ENCODE measurements at places on chromosomes 2 and 18.

DNA sequence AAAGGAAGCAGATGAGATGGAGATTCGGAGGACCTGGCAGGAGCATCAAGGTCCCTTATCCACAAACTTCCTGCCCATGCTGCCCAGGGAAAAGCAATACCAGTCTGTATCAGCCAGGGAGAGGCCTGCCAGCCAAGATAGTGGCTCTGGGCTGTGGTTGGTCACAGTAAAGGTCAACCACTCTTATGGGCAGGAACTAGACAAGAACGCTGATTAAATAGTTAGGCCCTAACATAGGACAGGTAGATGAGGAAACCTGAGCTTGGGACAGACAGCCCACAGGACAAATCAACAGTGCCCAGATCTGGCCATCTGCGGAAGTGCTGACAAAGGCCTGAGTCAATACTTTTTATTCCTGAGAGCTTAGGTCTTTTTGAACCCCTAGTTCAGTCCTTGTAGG lies 10.7 kb downstream of the PSTPIP2 start:
- no peak for DNase-seq

- no peak for DNase-seq
Observed at GRCh38 chr18:79068341-79068936, 755 bp upstream of the ATP9B start.

DNA sequence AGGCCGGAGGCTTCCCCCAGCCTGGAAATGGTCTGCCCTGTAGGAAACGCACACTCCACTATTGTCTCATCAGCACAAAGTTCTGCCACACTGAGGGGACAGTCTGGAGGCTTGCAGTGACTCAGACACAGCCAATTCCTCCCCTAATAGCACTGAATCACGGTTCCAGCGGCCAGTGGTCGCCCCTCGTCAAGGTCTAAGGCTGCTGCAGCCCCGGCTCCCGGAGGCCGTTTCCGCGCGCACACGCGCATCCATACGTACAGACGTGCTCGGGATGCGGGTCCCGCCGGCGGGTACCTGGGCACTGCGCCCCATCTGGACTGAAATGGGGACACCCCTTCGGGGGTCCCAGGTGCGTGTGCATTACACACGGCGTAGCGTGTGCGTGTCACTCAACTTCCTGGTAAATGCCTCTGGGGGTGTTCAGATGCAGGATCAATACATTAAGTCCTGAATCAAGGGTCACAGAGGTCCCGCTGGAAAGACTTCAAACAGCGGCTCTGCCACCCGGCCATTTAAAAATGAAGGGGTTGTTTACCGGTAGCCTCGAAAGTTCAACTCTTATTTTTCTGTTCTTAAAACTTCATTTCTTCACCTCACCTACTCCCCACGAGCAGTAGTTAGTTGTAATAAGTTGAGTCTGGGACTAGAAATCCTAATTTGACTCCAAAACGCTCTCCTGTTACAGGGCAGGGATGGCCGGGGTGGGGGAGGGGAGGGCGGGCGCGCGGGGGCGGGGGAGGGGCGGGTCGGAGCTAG lies 572 bp upstream of the ZNF516 start:
- no peak for DNase-seq

GRCh38 chr2:186060744-186061440 lies 322.3 kb downstream of the FSIP2 start:
- no peak for DNase-seq

- no peak for DNase-seq
Observed at GRCh38 chr18:49273241-49273880, 187.1 kb downstream of the DYM start.

DNA sequence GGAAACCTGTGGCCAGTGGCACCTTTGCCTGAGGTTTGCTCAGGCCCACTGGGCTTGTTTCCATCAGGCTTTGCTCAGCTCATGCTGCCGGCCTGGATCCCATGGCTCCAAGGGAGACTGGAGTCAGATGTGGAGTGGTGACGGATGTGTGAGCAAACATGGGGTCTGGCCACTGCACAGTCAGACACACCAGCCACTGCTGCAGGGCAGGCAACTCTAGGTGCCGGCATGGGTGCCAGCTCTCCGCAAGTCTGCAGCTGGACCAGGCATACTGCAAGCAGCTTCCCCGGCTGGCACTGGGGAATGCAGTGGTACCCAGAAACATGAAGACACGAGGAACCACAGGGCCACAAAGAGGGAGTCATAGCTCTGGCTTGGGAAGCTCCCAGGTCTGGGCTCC lies 37.4 kb downstream of the TDRD15 start:
- no peak for DNase-seq

- no peak for DNase-seq
Observed at GRCh38 chr2:170321526-170321925, 143.6 kb downstream of the MYO3B start.

- no peak for DNase-seq
Observed at GRCh38 chr2:70039366-70039765, 47.9 kb upstream of the PCBP1 start.

DNA sequence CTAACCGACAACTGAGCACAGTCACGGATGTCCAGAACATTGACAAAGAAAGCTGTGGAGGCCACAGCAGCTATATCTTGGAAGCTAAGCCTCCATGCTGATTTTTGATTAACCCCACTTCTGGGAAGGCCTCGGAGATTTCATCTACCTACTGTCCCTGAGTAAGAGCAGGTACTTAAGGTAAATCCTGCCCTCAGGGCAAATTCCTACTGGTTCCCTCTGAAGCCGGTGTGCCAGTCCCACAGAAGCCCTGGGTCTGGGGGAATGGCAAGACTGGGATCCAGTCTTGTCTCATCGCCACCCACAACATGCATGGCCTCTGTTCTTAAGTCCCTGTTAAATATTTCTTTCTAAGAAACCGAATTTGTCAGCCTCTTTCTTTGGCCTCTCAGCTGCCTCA lies 18.7 kb downstream of the PER2 start:
- DNase-seq: no peak

GRCh38 chr2:205802065-205802464 lies 119.8 kb downstream of the NRP2 start:
- no peak for DNase-seq

DNA sequence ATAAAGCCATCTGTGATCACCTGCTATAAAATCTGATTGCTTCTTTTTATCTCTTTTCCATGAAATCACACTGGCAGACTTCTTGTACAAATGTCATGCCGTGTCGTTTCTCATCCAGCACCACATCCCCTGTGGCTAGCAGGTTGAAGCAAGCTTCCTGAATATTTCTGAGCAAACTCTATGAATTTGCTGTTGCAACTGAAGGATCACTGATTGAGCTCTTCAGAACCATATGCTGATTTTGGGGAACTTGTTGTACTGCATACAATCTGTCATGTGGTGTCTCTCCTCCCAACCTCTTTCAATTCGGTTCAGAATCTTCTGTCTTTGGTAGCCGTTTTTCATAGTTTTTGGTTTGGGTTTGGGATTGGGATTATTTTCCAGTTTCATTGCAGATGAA lies 57.7 kb upstream of the RBMS1 start:
- DNase-seq: no peak

DNA sequence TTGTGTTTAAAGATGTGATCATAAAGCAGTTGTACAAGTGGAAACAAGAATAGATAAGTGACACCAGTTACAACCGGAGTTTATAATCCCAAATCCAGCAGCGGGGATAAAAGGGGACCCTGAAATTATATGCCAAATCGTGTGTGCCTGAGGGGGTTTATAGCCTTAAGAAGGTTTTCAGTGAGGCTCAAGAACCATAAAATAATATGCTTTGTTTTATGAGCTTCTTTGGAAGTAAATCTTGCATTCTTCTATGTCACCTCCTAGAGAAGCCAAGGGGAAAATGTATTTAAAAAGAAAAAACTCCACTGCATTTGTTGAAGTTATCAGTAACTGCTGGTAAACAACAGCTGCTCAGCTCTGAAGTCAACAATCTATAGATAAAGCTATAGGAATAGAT lies 25.8 kb upstream of the MAP3K20 start:
- no peak for DNase-seq

DNA sequence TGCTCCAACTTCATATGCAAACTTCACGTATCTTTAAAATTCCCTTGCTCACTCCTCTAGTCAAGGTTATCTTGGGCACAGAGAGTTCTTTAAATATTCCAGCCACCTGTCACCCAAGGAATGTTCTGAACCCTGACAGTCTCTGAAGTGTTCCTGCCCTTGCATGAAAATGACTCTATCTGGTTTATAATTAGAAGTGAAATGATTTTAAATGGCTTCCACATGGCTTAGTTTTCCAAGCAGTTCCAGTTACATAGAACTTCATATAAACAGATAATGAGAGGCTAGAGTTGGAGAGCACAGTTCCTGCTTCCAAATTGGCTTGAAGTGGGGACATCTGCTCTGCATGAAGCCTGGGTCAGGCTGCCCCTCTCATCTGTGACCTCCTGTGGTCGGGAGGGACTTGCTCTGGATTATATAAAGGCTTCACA lies 81.9 kb downstream of the SLC4A3 start:
- no peak for DNase-seq

DNA sequence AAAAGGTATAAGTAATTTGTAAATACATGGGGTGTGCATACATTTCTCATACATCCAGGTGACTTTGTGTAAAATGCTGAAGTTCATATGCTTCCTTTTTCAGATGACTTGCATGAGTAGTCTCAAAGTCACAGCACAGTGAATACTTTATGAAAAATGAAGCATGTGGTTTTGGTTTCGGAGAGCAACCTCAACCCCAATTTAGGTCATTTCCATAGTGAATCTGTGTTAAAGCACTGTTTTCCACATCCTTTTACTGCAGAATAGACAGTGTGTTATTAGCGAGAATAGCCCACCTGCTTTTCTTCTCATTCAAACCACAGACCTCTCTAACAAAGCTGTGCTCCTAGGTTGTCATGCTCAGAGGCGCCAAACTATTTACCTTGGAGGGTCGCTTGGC lies 204.4 kb upstream of the RASGRP3 start:
- DNase-seq: no peak

- DNase-seq: no peak
Observed at GRCh38 chr2:113854970-113855740, 34.7 kb upstream of the ACTR3 start.

DNA sequence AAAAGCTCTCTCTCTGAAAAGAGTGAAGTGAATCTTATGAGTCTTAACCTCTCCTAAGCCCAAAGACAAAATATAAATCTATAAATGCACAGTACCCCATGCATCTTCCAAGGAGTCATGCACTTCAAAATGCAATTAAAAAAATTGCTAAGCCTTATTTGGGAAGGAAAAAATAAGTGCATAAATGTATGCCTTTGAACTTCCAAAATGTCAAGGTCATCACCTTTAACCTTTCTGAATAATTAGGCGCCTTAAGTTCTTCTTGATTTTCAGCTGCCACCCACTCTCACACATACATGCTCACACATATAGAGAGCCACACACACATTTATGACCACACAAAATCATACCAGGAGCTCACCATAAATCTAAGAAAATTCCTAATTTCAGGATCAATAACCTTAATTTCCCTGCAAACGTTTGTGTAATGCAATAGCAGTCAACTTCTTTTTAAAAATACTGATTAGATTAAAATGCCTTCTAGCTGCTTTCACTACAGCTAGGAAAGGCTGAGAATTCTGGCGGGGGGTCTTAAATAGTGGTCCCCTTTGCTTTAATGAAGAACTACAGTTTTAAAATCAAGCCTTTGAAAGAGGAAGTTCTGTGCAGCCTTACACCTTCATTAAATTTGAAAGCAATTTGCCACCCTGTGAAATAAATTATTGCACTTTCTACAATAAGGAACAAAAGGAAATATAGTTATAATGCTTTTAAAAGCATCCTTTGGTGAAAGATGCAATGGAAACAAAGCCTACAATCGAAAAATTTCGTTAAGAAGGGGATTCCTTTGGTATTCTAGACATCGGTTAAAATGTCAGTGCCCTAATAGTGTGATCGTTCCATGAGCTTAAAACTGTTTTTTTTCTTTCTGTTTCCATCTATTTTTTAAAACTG lies 3.6 kb downstream of the HOXD11 start:
- DNase-seq: no peak
